ENCODE measurements at places on chromosomes 7 and 10. TPM values are rescaled to one million over a fixed set of nuclear protein-coding genes. Genes with fewer than 3 reads are reported as not detected.

- no peak for DNase-seq
These were observed 229.2 kb upstream of the HPS1 start for GRCh38 chr10:98675902-98676301.

GRCh38 chr7:74212661-74213060 is 2.9 kb downstream of the LAT2 start:
- no peak for DNase-seq

DNA sequence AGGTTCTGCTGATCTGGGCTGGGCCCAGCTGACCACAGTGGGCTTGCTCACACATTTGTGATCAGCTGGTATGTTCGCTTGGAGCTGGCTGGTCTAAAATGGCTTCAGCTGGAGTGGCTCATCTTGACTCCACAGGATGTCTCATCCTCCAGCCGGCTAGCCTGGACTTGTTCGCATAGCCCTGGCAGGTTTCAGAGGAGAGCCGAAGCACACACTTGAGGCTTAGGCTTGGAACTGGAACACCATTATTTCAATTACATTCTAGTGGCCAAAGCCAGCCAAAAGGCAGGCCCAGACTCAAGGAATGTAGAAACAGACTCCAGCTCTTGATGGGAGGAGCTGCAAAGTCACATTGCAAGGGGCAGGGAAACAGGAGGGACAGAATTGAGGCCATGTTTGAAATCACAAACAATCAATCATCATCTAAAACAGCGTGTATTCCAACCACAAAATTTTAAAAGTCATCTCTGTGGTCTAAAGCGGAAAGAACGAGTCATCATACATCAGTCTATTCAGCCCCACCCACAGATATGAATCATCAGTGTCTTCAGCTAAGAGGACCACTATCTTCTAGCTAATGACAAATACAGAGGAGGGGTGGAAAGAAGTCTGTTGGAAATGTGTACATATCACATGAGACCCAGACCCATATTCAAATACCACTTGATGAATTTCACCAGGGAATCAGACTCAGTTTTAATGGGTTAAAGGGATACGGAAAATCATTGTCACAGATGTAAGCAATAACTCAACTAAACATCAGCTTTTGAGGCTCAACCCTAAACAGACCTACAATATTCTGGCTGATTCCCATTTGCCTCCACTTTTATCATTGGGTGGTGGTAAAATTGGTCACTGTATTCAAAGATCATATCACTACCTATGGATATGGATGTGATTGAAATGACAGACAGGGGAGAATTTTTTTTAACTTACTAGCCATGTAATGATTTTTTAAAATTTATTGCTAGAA is 139.0 kb upstream of the MKLN1 start:
- no peak for DNase-seq

DNA sequence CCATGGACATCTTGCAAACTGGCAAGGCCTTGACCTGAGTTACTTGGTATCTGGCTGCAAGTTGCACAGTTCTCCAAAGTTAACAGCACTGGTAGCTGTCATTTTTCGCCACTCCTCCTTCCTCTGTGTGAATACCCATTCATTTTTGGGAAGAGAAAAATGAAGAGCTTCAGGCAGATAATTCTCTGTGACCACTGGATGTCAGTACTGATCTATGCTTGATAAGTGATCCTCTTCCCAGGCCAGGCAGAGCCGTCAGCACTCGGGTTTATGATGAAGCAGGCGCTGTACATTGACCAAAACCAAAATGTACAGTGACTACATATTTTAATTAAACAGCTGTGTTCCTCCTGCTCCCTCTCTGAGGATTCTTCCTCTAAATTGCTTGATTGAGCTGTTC is 55.9 kb upstream of the PDZD8 start:
- DNase-seq = no peak

- no peak for DNase-seq
These were observed 12.8 kb downstream of the TFPI2 start for GRCh38 chr7:93877742-93878141.

- no peak for DNase-seq
These were observed 1.9 kb upstream of the MALRD1 start for GRCh38 chr10:19046679-19047078.

DNA sequence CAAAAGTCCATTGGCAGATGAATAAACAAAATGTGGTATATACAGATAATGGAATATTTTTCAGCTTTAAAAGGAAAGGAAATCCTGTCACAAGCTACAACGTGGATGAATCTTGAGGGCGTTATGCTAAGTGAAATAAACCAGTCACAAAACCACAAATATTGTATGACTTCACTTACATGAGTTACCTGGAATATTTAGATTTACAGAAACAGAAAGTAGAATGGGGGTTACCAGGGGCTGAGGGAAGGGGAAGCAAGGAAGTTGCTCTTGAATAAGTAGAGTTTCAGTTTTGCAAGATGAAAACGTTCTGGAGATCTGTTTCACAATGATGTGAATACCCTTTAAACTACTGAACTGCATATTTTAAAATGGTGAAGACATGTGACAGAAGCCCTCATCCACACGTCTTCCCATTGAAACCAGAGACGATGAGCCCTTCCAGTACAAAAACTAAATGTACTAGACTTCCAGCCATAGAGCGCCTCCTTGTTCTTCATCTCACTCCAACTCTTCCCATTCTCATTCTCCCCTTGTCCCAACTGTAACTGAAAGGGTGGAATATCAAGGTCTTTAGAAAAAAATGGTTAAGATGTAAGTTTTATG is 62.4 kb downstream of the MICU1 start:
- no peak for DNase-seq

The LRIT1 gene
- not detected for total RNA-seq

The LIPF gene
- total RNA-seq = 1.1 TPM

The VPS37D gene
- 4.0 TPM for total RNA-seq

The CPXM2 gene
- total RNA-seq = 2.7 TPM

The FAM25G gene
- not detected for total RNA-seq

The RTKN2 gene
- total RNA-seq = not detected

The GRM3 gene
- 3.9 TPM for total RNA-seq

The SLC13A4 gene
- not detected for total RNA-seq

The CLDN4 gene
- 0.86 TPM for total RNA-seq

The DGKB gene
- 1.5 TPM for total RNA-seq

The CRYGN gene
- not detected for total RNA-seq

The TRPV5 gene
- total RNA-seq = not detected

The AZGP1 gene
- total RNA-seq = 1.8 TPM
